ENCODE measurements at places on chromosomes 6 and 20.

DNA sequence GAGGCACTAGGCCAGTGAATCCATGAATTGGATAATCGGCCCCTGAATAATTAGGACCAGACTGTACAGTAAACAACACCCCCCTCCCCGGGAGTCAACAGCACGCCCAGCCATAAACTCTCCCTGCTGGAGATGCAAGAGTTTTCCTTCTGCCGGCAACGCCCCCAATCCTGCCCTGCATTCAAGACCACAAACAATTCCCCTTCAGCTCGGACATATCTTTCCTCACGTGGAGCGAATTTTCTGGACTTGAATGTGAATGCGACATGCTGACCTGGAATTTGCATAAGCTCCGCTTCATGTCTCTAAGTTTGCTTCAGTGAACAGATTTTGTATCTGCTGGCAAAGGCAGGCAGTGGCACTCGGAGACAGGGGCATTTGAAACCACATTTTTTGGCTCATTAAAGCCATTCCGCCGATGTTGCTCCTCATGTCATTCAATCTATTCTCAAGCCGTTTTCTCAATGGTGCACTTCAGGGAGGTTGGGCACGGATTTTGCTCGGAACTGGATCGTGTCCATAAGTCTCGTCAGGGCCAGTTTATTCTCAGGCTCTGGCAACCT is 38.0 kb upstream of the GMPR start:
- no peak for DNase-seq

- DNase-seq, result no peak
Measured at GRCh38 chr6:150322466-150322871, 46.3 kb upstream of the IYD start.

DNA sequence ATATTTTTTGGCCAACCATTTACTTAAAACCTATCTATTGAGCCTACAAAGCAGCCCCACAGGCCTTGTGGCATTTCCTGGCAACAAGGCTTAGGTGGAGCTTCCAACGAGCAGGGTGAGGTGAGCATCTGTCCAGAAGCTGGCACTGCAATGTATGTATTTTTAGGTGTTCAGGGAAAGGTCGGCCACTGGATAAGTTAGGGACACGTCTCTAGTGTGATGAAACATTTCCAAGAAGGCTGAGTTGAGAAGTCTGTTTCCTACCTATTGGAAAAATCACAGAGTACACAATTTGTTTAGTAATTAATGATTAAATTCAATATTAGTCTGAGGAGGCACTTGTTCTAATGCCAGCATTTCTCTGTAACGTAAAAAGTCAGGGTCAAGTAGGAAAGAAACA is 17.8 kb upstream of the RCAN2 start:
- DNase-seq, result no peak

- DNase-seq, result no peak
Measured at GRCh38 chr6:2240961-2241360, 4.4 kb downstream of the GMDS start.

GRCh38 chr6:35282472-35282871 is 15.1 kb upstream of the DEF6 start:
- DNase-seq, result no peak

GRCh38 chr6:159608961-159609651 is 83.9 kb downstream of the SOD2 start:
- DNase-seq, result no peak

- DNase-seq, result no peak
Measured at GRCh38 chr6:39962831-39963230, 28.6 kb upstream of the MOCS1 start.

DNA sequence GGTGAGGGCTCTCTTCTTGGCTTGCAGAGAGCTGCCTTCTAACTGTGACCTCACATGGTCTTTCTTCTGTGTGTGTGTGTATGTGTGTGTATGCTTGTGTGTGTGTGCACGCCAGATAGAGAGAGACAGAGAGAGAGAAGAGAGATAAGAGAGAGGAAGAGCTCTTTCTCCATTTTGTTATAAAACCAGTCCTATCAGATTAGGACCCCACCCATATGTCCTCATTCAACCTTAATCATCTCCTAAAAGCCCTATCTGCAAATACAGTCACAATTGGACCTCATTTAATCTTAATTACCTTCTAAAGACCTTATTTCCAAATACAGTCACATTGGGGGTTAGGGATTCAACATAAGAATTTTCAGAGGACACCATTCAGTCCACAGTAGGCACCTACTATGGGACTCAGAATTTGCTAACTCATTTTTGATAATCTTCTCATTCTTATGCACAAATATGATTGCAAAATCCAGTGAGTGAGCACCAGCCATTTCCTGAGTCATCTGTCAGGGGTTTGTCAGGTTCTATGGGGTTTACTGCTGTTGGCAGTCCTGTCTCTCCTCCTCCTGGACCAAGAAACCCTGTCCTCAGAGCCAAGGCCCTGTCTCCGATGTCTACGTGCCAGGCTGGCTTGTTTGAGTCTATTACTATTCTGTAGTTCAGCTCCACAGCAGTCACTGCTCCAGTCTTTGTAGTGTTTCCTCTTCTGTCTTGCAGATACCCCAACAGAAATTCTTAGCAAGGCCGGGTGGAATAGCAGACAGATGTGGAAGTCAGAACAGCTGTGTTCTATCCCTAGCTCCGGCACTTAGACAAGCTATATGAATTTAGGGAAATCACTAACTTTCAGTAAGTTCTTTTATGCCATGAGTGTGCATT is 59.0 kb upstream of the FAM184A start:
- no peak for DNase-seq

GRCh38 chr6:67345946-67346345 is 1289.1 kb upstream of the ADGRB3 start:
- DNase-seq, result no peak

- DNase-seq, result no peak
Measured at GRCh38 chr6:43780941-43781928, 11.2 kb downstream of the VEGFA start.

DNA sequence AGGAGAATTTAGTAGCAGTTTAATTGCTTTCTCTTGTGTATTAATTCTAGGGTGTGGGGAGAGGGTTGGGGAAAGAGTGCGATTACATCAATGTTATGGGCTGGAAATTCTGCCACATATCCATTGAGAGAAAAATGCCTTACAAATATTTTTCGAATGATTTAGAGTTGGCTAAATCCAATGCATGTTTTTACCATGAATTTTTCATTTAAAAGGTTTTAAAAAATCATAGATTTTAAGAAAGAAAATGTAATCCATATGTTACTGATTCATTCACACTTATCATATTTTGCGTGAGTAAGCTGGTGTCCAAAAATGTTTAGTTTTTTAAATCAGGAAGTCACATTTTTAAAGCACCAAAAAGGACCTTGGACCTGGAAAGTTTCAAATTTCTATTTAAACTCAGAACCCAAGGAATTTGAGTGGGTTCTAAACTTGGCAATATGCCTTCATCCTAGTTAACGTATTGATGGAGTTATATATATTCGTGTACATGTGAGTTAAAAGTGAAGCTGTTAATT is 627.4 kb upstream of the CITED2 start:
- no peak for DNase-seq

GRCh38 chr20:45588800-45589199 is 9.7 kb upstream of the WFDC8 start:
- DNase-seq, result no peak

DNA sequence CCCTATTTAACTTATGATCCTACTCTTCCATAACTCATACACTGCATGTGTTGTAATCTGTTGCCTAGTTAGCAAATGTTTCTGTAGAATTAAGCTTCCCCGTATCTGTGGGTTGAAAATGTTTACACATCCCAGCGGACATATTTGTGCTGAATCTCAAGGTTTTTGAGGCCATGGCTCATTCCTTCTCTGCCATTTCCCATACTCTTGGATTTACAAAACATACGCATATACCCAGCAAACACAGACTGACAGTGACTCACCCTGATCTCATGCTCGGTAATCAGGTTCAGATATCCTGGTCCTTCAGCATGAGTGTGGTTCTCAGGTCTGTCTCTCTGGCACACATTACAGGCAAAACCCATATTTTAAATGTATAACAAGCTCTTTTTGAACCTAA is 58.7 kb downstream of the AGPAT4 start:
- DNase-seq, result no peak

DNA sequence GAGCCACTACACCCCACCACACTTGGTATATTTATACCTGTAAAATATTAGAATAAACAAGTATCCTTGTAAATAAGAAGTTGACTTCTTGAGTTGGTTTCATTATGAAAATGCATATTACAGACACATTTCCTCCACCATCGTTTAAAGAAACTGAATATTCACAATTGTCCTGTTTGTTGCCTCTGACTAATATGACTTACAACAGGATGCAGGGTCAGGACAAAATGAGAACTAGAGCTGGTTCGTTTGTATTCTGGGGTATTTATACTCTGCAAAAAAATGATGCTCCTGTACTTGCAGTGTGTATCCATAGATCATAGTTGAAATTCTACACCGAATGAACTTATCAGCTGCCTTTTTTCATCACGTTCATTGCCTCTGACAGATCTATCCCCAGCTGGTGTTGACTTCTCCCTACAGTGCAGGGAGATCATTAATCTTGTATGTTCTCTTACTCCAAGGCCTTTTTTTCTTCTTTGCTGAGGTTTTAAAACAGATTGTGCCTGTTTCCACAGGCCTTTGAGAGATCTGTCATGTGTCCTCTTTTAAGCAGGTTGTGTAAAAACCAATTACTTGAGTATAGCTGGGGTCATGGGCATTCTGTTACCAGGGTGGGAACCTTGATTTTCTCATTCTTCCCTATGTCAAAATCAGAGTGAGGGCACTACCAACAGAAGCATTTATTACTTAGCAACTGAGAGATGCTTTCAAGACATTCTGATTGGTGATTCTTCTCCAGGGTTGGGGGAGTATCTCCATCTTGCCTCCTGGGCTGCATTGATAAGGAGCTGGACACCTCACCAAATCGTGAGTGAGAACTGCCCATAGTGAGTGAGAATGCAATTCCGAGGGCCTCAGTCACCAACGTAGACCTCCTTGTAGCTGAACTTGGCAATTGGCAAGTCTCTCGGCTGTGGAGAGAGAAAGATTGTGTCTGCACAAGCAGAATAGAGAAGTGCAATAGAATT is 78.8 kb upstream of the CD83 start:
- no peak for DNase-seq

DNA sequence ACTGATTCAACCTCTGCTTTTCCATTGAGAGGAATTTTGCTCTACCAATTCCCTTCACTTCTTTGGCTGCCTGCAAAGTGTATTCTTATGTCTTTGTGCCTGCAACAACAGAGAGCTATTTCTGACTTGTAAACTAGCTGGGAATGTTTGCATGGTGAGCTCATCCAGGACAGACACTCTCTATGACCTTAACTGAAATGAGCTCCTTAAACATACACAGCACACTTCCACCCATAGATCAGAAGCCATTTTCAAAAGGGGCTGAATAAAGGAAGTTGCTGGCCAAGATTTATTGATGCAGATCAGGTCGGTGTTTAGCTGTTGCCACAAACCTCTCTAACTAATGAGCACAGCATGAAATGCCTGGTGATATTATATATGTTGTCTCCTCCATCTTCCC is 377.7 kb downstream of the BTBD9 start:
- no peak for DNase-seq

DNA sequence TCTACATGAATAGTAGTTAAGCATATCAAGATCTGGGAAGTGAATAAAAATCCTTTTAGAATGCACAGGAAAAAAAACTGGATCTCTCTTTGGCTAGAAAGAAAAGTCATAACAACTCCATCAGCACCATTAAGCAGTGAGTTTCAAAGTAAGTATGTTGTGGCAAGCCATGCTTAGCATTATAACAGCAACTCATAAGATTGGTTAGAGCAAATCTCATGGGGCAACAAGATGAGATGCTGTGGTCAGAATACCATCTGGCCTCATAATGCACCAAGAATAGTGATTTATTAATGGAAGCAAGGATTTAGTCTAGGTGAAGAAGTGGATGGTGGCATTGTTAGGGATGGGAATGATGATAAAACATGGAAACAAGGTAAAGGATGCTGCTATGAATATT is 159.4 kb downstream of the PHF3 start:
- DNase-seq, result no peak

GRCh38 chr6:31558631-31559500 is 11.5 kb downstream of the NFKBIL1 start:
- no peak for DNase-seq

DNA sequence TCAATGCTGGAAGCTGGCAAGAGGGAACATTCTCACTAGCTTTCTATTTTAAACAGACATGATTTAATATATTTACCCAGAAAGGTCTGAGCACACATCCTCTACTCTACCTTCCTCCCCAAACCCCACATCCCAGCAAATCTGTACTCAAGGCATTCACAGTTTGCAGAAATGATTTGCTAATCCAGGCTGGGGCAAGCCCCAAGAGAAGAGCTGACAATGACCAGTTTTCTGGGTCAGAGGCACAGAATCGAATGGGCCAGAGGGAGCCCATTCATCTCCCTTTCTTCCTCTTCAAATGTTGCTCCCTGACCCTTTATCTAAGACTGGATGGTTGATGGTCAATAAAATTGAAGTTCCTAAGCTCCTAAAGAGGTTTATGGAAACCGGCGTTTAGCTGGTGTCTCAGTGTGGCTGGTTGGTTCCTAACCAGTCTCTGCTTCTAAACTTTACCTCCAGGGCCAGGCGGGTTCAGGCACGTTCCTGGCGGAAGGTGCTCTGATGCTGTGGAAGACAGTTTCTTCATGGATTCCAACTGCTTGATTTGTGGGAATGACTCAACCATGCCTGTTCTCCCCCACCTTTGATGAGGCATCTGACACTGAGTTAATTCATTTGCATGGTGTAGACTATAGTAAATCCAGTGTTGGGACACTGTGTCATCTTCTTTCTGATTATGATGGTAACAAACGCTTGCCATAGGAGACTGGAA is 96.4 kb upstream of the IYD start:
- DNase-seq, result no peak

DNA sequence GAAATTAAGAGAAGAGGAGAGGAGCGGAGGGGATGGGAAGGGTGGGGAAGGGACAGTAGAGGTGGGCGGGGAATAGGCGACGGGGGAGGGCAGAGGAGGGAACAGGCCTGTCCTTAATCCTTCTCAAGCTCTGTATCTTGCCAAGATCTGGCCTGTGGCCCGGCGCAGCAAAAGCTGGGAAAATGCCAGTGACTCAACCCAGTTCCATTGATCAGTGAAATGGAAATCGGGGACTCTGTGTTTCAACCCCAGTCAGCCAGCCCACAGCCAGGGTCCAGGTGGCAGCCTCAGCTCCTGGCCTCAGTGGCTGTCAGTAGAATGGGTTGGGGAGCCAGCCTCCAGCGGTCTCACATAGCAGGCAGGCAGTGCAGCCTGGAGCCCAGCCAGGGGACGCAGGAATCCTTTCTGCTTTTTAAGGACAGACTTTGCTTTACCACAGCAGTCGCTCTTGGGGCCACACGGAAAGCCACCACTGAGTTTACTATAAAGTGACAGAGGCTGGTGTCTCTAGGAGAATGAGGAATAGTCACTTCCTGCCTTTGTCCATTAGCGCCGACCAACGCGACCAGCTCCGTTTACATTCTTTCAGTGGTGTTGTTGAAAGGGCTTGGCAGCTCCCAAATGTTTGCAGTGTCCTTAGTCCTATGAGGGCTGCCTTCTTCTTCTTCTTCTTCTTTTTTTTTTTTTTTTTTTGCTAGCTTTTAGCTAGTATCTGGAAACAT is 128.0 kb downstream of the RIN2 start:
- no peak for DNase-seq

GRCh38 chr6:109079981-109080380 is 14.7 kb downstream of the SESN1 start:
- no peak for DNase-seq

Data from stimulated activated CD4-positive, alpha-beta T cell treated with anti-CD3 and anti-CD28 coated beads, Interleukin-1b, Interleukin-23, amount 100 ng/mL, for 1 hour (primary cell).